Upper lobe of left lung (tissue), 6 donors: ENCODE measurements at places on chromosomes 2 and 18. TPM values are rescaled to one million over a fixed set of nuclear protein-coding genes. Genes with fewer than 3 reads are reported as not detected.

Gene CDK5R2
- not detected for total RNA-seq

Gene RBM44
- 1.6 TPM for total RNA-seq

Gene TBR1
- not detected for total RNA-seq

Gene ZNG1B
- total RNA-seq, result 14.1 TPM

- DNase-seq, result no peak
These were observed 109.6 kb upstream of the STPG4 start for GRCh38 chr2:47264686-47265085.

DNA sequence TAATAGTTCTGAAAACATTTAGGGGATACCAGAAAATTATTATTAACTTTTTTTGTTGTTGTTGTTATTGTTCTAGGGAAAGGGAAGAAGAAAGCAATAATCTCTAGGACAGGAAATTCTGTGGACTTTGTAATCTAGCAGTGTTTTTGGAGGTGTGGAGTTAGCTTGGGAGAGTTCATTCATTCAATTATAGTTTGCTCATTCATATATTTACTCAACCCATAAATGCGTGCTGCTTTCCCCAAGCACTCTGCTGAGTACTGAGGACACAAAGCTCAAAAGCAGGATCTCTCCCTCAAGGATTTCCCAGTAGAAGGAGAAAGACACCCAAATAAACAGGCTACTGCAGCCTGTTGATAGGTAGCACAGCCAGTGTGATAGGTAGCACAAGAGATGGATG is 984.3 kb downstream of the BCL11A start:
- DNase-seq, result no peak

DNA sequence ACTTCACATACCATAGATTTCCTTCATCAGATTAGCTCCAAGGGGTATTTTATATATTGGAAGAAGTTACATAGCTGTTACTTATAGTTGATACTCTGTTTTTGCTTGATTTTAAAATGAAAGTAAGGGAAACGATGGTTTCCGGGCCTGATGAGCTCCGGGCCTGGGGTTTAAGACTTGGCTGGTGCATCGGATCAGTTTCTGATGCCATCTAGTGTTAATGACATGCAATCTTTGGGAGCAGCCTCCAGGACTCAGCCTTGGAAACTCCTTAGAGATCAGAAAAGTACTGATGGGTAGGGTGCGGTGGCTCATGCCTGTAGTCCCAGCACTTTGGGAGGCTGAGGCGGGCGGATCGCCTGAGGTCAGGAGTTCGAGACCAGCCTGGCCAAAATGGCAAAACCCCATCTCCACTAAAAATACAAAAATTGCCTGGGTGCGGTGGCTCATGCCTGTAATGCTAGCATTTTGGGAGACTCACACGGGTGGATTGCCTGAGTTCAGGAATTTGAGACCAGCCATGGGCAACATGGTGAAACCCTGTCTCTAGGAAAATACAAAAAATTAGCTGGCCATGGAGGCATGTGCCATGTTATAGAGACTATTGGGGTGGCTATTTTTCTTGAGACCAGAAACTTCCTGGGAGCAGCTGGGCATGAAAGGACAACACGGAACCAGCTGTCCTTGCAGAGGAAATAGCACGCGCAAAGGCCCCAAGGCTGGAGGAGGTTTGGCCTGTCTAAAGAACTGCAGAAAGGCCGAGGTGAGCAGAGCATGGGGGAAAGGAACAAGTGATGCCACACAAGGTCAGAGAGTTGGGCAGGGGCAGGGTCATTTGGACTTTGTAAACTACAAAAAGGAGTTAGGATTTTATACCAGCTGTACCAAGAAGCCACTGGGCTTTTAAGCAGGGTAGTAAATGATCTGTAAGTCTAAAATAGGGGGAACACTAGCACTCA is 46.9 kb upstream of the CNOT11 start:
- peak; percentile 43 for DNase-seq

DNA sequence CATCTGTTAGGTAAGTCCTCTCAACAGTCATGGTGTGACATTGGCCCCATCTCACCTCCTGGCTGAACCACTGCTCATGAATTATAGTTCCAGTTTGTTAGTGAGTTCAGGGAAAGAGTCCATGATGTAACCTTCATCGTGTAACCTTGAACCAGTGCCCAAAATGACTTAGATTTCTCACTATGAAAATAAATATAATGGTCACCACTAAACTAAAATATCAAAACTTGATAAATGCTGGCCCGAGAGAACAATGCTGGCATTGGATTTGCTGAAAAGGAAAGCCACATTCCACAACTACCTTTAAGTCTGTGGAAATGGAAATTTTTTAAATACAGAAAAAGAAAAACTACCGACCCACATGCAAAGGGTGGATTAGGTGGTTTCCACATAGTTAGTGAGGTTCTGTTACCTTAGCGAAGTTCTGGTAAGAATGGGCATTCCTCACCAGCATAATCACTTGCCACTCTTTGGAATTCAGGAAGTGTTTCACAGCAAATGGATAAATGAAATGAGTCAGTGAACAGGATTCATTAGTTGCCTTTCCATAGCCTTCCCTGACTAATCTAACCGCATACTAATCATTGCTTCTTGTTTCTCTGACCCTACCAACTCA is 133.9 kb upstream of the CTAGE1 start:
- DNase-seq, result no peak

- DNase-seq, result no peak
These were observed 102.6 kb upstream of the NYAP2 start for GRCh38 chr2:225296951-225297350.

- peak; percentile 78 for DNase-seq
These were observed 2113.3 kb upstream of the PIK3C3 start for GRCh38 chr18:39841482-39842365.

DNA sequence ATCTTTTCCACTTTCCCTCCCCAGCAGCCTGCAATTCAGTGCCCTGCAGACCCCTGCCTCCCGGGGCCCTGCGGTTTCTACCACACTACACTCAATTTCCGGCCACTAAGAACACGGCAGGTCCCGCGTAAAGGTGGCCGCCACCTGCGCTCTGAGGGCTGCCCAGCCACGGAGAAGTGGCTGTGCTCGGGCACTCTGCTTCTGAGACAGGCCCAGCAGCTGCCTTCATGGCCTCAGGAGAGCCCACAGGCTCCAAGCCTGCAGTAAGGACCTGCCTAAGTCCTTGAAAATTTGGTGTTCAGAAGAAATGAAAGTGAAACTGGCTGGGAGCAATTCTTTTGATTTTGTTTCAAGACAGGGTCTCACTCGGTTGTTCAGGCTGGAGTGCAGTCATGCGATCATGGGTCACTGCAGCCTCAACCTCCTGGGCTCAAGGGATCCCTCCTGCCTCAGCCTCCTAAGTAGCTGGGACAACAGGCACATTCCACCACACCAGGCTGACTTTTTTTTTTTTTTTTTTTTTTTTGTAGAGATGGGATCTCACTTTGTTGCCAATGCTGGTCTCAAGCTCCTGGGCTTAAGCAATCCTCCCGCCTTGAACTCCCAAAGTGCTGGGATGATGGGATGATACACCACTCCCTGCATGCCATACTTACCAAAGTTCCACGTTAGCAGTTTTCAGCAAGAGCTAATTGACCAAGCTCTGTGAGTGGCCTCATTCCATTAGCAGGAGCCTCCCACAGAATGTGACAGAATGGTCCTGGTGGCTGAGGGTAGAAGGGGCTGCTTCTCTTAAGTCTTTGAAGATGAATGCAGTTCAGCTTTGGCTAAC is 14.6 kb upstream of the ALPP start:
- peak; percentile 18 for DNase-seq

DNA sequence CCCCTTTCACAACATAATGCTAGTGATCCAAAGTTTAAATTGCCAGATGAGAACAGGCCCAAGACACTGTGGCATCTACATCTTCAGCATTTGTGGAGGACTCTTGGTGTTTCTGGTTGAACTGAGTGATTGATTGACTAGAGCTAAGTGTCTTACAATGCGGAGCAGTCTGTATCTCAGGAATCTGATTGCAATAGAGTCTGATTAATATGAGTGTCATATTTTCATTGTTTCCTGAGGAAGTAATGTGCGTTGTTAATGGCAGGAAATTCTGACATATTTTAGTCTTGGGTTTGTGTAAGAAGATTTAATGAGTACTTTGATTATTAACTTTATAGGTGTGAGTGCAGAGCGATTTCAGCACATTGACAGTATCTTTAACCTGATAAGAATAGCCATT is 82.0 kb upstream of the PROKR1 start:
- no peak for DNase-seq

DNA sequence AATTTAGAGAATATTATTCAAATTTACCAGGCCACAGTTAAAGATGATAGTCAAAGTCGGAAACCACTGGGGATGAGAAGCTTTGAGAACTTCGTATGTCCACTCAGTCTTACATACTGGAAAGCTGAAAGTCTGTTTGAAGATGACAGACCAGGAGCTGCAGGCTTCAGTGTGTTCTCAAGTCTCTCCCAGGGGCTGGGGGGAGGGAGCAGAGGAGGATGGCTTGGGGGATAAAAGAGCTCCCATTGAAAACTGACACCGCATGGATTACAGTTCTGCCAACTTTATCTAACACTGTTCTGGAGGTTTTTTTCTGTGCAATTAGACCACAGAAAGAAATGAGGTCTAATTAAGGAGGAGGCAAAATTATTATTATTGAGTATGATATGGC is 170.5 kb upstream of the ALKAL2 start:
- no peak for DNase-seq

DNA sequence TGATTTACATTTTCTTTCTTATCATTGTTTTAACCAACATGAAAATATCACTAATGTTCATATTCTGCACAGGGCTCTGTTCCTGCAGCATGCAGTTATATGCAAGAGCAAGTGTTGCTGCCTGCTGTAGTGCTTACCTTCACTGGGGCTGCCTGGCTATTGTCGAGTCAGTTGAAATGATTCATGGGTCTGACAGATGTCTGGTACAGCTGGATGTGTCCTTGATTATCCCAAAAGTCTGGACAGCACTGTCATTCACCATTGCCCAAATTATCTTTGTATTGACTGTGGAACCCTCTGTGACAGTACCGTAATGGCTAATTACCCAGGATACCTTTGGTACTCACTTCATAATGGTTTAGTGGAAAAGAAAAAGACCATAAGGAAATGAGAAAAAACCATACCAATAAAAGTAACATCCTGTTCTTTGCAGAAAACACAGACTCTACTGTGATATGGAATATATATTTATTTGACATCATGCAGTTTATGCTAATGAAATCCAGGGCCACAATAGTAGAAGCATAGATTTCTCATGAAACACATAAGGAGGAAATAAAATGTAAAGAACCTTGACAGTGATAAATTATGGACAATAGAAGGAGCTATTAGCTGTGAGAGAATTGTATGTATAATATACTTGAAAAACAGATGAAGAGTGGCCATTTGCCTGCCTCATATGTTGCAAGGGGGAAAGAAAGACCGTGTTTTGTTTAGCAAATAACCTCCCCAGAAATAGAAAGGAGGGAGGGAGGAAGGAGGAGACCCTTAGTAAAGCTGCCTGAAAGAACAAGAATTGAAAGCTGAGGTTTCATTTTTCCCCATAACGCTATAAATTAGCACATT is 249.8 kb upstream of the ATP5MC3 start:
- no peak for DNase-seq

DNA sequence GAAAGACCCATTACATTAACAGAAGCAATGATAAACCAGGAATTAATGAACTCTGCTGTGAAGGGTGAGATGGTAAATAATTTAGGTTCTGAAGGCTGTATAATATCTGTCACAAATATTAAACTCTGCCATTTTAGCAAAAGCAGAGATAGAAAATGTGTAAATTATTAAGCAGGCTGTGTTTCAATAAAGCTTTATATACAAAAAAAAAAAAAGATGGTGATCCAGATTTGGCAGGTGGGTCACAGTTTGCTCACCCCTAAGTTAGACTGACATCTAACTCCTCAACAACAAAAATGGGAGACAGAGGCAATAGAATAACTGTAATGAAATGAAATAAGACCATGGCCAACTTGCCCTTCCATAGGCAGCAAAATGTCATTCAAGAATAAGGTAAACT is 157.3 kb upstream of the FANCL start:
- no peak for DNase-seq
